ENCODE measurements at places on chromosomes 7 and 10. TPM values are rescaled to one million over a fixed set of nuclear protein-coding genes. Genes with fewer than 3 reads are reported as not detected.

SSC4D gene
- total RNA-seq: 0.66 TPM

- DNase-seq: peak; percentile 47
Measured at GRCh38 chr10:126842836-126843235, 62.4 kb upstream of the DOCK1 start.

GRCh38 chr10:132096223-132096622 is 30.5 kb downstream of the JAKMIP3 start:
- DNase-seq: no peak

ANKRD22 gene
- not detected for total RNA-seq

GRCh38 chr10:126704649-126705048 is 34.2 kb upstream of the C10orf90 start:
- DNase-seq: peak; percentile 42

DNA sequence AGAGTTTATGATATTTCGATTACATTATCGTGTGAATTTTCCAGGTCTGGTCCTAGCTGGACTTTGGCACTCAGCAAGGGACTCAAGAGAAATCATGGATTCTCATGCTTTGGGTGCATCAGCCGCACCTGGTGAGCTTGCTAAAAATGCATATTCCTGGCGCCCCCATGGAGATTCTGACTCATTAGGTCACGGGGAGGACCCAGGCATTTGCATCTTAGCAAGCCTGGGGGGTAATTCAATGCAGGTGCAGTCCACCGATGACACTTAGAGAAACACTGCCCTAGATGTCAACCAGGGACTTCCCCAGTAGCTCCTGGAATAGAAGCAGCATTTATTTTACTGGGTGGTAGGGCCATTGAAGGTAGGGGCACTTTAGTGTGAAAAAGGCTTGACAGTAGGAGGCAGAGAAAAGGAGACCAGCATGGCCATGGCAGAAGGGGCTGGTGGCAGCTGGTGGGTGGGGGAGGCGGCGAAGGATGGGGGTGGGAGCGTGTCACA is 29.9 kb upstream of the PDCD4 start:
- no peak for DNase-seq

- no peak for DNase-seq
Measured at GRCh38 chr7:2688409-2689342, 674 bp downstream of the AMZ1 start.

TAS2R3 gene
- total RNA-seq: not detected

GRCh38 chr7:27097686-27098577 is 2.1 kb upstream of the HOXA1 start:
- DNase-seq: no peak

GRCh38 chr7:121304102-121304658 is 24.6 kb upstream of the WNT16 start:
- no peak for DNase-seq

Data from esophagus muscularis mucosa (tissue), 4 donors.